ENCODE measurements at places on chromosomes 1 and 21.

DNA sequence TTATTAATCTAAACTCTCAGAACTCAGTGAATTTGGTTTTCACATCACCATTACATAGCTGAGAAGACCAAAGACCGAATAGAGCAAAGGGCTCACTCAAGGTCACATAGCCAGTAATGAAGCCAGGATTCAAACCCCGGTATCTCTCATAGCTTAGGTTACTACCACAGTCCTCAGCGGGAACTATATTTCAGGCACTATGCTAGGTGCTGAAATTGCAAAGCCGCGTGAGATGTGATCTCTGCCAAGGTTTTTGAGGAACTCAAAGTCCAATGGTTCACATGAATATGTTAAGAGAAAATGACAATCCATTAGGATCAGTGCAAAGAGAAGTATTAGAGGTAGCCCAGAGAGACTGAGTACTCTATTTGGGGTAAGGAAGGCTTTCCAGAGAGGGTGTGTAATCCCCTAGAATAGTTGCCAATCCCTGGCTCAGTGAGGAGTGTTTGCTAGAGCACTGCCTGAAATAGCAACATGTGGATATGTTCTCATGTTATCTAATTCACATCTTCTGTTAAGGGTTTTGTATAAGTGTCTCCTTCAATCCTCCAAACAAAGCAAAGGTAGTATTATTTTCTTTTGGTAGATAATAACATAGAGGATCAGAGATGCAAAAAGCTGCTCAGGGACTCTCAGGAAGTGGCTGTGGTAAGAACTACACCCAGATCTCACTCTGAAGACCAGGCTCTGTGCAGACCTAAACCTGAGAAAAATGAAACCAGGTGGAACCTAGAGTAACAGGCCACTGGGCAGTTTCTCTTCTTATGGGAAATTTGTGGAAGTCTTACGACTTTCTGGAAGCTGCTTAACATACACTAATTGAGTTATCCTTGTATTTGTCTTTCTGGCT is 93.1 kb upstream of the C8B start:
- DNase-seq, result no peak

DNA sequence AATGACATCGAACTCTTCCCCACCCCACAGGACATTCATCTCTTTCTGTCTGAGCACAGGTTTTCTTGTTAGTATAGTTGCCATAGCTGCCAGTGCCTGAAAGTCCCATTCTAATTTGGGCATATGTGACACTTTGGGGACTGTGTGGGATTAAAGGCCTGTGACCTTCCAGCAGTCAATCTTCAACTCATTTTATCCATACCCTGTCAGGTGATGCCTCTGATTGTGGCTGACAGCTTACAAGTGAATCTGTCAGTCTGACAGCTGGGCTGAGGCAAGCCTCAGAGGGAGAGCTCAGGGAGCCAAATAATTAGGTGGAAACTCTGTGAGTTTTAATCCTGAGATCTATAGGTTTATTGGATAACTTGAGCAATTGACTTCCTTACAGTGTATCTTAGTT is 29.6 kb downstream of the ZCCHC17 start:
- DNase-seq, result no peak

- DNase-seq, result no peak
Observed at GRCh38 chr1:37926038-37926924, 20.6 kb downstream of the INPP5B start.

- DNase-seq, result no peak
Observed at GRCh38 chr1:94265906-94266305, 28.5 kb upstream of the ARHGAP29 start.

DNA sequence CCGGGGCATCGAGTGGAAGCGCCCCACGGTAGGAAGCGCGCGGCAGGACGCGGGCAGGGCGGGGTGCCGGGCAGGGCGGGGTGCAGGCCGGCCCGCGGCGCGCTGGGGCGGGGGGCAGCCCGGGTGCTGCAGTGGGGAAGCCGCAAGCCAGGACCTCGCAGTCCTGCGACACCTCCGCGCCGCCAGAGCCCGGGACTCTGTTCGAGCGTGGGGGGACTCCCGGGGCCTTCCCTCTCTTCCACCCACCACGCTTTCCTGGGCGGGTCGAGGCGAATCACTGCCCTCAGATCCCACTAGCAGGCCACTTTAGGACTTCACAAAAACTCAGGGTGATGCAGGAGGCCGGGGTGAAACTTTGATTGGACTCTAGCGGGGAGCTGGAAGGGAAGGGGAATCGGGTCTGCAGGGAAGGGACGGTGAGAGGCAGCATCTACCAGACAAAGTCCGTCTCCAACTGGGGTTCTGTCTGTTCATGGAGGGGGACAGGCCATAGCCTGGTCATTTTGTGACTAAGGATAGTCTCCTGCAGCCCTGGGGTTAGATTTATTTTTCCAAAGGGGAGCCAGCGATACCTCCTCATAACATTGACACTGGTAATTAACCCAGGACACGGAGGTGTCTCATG is 623 bp downstream of the CAPN2 start:
- no peak for DNase-seq

GRCh38 chr1:243312952-243313634 is 57.3 kb downstream of the SDCCAG8 start:
- no peak for DNase-seq

DNA sequence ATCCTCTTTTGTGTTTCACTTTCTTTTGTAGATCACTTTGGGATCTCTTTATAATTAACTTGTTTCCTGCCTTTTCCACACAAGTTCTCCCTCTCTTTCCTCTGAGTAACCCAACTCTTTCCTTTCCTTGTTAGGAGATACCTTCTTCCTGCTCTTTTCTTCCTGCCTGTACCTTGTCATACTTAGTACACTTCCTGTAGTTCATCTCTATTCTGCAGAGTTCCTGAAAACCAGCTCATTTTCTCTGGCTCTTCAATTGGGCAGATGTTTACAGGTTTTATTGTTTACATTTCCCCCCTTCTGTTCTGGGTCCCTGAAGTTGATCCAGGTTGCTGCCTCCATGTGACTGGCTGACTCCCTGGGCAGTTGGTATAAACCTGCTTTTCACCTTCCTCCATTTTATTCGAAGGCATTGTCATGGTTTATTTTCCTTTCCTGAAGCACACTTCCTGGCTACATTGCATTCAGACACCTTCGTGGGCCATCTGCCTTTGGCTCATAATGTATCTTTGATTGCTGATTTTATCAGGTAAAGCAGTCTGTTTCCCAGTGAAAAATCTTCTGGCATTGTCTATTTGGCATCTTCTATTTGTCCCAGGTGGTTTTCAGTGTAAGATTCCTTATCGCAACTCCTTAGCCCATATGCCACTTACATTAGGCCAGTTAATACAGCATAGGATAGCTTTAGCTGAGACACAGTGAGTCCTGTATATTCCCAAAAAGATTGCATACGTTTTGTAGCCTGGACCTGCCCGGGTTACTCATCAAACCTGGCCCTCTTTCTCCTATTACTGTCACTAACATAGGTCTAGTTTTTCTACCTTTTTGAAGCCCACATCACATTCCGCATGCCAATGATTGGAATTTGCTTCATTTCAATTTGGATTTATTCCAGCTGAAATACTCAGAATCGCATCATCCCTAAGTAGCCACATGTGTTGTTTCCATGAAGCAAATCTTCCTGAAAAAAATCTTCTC is 15.4 kb downstream of the CTH start:
- DNase-seq, result no peak

DNA sequence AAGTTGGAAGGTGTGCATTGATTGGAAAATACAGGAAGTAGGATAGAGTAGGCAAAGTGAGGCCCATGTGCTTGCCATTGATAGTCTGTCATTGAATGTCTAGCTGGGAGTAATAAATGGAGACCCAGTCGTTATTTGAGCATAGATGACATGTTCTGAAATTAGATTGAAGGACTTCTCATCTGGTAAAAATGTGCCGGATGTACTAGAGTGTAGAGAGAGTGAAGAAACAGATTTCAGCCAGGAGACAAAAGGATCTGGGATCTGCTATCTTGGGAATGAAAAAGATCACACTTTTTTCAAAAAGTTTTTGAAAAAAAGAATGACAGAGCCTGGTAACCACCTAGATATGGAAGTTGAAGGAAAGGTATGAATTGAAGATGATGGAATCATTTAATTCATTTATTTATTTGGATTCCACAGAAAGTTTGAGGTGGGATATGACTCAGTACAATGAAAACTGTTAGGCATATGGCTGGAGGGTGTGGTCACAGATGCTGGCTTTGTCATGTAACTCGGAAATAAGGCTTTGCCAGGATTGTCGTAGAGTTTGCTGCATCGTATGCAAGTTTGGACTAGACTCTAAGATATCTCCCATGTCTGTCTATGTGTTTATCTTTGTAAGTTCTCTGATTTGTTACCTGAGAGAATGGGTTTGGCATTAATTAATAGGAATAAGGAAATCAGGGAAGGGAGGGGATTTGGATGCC is 137.1 kb downstream of the PBX1 start:
- no peak for DNase-seq

DNA sequence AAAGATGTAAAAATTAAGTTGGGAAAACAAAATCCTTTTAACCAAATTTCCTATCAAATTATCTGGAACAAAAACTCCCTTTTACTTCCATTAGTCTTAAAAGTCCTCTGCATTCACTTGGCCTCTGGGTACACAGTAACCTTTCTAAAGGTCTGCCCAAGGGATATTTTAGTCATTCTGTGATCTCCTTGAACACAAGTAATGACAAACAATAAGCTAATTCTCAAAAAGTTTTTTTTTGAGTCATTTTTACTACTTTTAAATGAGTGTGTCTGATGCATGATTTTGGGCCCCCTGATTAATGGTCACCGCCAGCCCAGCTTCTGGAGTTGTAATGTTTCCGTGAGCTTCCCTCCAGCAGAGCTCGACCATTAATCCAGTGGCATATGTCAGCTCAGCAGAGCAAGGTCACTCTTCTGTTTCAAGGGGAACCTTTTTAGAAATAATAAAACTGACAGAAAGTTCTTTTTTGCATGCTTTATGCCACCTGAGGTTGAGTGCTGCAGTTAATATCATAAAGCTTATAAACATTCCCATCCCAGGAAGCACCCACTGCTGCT is 14.3 kb downstream of the SAMSN1 start:
- no peak for DNase-seq

DNA sequence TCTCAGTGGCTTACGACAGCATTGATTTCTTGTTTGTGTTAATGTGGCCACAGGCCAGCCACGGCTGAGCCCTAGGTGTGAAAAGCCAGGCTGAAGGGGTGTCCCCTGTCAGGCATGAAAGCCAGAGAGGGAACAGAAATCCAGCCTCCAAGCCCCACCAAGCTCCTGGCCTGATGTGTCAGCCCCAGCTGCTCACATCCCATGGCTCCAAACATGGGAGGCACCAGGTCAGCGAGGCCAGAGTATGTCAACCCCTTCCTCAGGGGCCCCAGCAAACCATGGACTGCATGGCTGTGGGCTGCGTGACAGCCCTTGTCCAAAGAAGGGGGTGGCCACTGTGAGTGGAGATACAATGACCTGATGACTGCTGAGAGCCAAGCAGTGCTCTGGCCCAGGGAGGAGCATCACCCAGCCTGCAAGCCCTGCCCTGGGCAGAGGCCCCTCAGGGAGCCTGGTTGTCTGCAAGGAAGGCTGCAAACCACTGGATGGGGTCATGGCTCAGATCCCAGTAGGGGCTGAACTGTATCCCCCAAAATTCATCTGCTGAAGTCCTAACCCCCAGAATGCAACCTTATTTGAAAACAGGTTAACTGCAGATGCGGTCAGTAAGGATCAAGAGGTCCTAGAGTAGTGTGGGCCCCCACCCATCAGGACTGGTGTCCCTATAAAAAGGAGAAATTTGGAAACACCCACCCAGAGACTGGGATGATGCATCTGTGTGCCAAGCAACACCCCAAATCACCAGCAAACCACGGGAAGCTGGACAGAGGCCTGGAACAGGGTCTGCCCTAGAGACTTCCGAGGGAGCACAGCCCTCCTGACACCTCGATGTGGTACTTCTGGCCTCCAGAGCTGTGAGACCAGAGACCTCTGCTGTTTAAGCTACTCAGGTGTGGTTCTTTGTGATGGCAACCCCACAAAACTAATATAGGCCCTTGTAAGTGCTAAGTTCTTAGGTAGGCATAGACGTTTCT is 3.3 kb upstream of the MX2 start:
- no peak for DNase-seq

GRCh38 chr1:203043830-203044545 is 17.7 kb downstream of the PPFIA4 start:
- no peak for DNase-seq

GRCh38 chr1:226696547-226696946 is 42.5 kb downstream of the ITPKB start:
- no peak for DNase-seq

DNA sequence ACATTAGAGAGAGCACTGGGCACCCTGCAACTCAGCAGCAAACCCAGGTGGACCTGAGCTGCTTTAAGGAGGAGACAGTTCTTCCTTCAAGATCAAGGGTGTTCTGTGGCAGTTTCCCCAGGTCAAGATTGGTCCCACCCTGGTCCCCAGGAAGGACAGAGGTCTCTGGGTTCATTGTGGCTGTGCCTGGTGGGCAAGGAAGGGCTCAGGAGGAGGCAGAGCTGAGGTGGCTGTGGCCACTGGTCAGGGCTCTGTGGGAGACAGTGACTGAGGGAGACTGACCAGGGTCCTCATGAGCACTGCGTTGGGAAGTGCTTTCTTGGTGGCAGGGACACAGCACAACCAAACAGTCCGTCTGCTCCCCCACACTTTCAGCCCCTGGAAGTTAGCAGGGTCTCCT is 141.3 kb downstream of the FCRL5 start:
- no peak for DNase-seq

GRCh38 chr1:202890392-202890791 is 1.4 kb upstream of the RABIF start:
- DNase-seq, result no peak

DNA sequence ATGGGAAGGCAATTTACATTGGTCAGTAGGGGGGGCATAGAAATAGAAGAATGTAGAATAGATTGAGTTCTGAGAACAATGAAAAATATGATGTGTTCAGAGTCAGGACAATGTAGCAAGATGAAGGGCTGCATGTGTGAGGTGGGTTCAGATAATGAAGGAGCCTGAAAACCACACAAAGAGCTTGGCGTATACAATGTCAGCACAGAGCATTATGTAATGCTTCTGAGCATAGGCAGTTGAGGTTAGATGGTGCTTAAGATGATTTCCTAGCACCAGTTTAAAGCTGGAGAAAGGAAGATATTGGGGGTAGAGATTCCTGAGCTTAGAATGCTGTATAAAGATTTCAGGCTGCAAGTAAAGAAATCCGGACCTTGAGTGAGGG is 202.0 kb upstream of the SNX7 start:
- DNase-seq, result no peak

- DNase-seq, result no peak
Observed at GRCh38 chr1:228004331-228004855, 2.4 kb upstream of the WNT3A start.

DNA sequence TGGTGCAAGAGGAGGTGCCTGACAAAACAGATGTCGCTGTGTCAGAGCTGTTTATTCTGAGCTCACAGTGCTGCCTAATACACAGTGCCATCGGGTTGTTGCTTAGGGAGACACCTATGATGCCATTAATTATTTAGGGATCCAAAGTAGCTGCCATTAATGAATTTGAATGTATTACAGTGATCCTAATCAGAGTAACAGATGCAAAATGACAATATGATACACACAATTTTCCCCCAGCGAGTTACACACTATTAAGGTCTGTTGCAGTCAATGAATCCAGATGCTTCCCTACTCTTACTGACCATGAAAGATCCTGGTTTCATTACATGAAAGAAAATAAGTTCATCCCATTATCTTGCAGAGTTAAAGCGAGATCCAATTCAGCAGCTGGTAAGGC is 91.3 kb downstream of the RWDD3 start:
- DNase-seq, result no peak

- no peak for DNase-seq
Observed at GRCh38 chr1:185559151-185559550, 175.0 kb upstream of the HMCN1 start.

- no peak for DNase-seq
Observed at GRCh38 chr1:231597971-231598370, 28.6 kb upstream of the DISC1 start.

All from AG09309 (cell line).